ENCODE measurements at places on chromosomes 7 and 10.

GRCh38 chr7:21579341-21580072, 36.7 kb downstream of the DNAH11 start:
- no peak for DNase-seq

DNA sequence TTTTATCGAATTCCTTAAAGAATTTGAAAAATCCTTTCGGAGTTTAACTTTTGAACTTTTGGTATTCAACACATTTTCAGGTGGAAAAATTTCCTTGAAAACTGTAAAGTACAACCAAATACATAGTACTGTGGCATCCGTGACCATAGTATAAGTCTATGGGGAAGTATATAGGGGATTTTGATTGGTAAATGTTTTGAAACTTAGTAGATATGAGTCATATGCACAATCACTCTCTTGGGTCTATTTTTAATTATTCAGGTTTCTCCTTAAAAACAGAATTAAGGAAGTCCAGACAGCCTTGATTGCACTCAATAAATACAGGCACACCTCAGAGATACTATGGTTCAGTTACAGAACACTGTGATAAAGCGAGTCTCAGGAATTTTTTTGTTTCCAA, 64.2 kb downstream of the AVL9 start:
- no peak for DNase-seq

DNA sequence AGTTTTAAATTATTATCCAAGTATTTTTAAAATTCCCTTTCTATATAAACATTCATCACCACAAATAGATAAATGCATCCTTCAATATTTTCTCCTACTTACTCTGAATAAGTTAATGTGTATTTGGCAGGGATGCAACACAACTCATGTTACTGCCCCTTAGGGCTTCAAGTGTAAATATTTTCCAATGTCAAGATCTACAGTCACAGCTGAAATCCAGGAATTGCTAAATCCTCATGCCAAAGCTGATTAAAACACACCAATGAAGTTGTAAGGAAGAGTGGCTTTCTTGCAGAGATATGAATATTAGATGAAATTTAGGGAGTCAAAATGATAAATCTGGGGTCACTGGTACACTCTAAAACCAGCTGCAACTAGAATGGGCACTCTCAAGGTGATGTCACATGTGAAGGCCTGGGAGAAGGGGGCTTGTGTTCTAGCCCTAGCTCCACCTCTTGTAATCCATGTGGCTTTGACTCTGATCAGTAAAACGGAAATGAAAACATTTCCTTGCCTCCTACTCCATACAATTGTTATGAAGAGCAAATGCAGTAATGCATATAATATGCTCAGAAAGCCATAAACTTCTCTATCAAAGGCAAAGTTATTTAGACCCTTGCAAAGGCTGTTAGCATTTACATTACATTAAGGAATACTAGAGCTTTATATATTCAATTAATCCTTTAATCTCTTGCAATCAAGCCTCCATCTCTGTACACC, 228.1 kb upstream of the NFE2L3 start:
- DNase-seq: no peak

DNA sequence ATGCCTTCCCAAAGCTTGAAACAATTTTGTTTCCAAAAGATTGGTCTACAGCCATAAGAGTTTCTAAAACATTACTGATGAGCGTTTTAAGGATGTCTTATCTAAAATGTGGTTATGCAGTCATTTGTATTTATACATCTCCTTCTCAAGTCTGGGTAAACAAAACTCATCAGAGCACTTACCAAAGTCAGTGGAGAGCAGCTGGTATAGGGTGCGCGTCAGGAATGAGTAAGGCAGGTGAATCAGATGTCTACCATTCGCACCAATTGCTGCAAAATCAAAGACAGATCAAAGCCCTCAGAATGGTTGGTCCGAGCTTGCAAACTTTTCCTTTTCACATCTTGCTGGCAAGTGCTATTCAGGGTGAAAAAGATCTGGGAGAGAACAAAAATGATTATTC, 65.6 kb upstream of the FAM171A1 start:
- DNase-seq: no peak

GRCh38 chr7:29480451-29480850, 83.2 kb upstream of the PRR15 start:
- DNase-seq: no peak

- DNase-seq: no peak
Measured at GRCh38 chr7:2637505-2638223, 5.9 kb downstream of the TTYH3 start.

GRCh38 chr10:71753091-71753959, 20.0 kb downstream of the VSIR start:
- no peak for DNase-seq

DNA sequence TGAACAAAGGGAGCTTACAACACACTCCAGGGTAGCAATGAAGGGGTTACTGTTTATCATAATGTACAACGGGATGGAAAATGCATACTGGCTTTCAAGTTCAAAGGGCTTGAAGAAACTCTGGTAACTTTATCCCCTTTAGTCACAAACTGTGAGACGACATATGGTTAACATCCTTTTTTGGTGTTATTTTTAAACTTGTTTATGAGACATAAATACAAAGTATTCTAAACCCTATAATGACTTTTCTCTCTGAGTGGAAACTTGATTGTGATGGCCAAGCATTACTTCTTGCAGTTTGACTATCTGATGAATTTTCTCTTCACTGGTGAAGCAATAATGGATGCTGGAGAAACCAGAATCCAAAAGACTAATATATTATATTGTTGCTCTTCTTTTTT, 62.0 kb upstream of the SEMA3A start:
- no peak for DNase-seq

- no peak for DNase-seq
Measured at GRCh38 chr7:106185719-106186118, 73.6 kb upstream of the SYPL1 start.

GRCh38 chr7:80609751-80610150, 28.7 kb upstream of the CD36 start:
- DNase-seq: no peak

GRCh38 chr10:3926675-3927525, 141.9 kb upstream of the KLF6 start:
- DNase-seq: peak; percentile 55

- no peak for DNase-seq
Measured at GRCh38 chr7:64999165-65000004, 7.1 kb downstream of the ERV3-1 start.

GRCh38 chr7:143505838-143506237, 28.2 kb downstream of the TAS2R41 start:
- DNase-seq: no peak

- no peak for DNase-seq
Measured at GRCh38 chr10:74589851-74590250, 236.5 kb upstream of the KAT6B start.

DNA sequence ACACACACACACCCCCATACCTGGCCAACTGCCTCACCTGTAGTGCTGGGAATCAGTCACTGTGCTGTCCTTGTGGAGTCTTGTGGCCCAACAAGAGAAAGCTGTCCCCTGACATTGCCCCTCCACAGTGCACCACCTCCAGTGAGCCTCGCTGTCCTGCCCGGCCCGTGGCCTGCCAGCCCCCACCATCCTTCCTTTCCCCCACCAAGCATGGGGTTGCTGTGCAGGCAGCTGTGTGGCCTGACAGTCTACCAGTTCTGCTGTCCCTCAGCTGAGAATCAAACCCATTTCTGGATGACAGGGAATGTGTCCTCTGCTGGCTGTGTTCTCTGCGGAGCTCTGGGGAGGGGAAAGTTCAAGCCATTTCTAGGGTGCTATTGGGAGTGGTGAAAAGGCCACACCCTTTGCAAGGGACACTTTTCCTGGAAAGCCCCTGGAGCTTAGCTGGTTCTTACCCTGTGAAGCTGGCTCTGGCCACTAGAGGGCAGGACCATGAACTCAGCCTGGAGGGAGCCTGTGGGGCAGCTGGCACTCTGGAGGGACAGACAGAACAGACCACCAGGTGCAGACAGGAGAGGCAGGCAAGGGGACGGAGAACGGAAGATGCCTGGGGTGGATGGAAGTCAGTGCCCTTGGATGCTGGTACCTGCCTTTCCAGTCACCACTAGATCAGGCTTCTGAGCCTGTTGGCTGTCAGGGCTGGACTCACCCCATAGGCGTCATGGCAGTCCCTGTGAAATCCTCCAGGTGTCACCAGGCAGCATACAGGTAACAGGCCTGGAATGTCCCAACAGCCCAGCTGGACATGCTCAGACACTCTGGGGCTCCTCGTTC, 10.5 kb upstream of the MTPAP start:
- peak; percentile 91 for DNase-seq

- peak; percentile 59 for DNase-seq
Measured at GRCh38 chr10:100340948-100341847, 5.8 kb upstream of the SCD start.

DNA sequence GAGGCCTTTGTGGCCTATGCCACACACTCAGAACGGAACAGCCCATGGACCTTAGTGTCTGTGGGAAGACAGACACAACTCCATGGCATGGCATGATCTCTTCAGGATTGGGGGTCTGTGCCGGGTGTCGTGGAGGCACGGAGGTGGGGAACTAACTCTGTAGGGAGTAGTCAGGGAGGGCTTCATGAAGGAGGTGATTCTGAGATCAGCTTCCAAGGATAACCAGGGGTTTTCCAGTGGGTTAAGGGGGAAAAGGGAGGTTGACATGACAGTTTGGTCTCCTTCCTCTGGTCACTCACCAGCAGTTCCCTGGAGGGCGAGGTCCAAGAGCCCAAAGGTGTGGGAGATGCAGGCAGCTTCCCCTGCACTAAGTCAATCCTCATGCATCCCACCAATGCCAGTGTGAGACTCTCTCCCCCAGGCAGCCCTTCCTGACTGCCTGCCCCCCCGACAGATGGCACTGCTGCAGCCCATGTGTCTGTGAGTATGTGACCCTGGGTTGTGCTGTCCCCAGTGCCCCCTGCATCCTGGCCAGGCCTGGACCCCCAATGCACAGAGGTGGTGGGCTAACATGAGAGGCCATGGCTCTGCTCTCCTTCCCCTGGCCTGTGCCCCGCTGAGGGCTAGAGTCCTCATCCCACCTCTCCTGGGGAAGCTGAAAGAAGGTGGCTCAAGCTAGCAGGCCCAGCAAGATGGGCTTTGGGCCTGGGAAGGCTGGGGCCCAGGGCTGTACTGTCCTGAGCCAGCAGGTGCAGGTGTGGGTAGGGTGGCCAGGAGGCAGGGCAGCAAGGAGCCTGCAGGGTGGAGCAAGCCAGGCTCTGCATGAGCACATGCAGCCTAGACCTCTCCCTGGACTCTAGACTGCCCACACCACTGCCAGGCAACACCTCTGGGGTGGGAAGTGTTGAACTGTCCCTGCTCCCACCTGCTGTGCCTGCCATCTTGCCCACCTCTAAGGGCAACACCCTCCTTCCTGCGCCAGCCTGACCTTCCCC, 39.7 kb downstream of the RASGEF1A start:
- peak; percentile 42 for DNase-seq

GRCh38 chr7:16431646-16432424, 10.5 kb upstream of the CRPPA start:
- DNase-seq: no peak

GRCh38 chr10:101933976-101934375, 90.4 kb upstream of the KCNIP2 start:
- DNase-seq: no peak

- no peak for DNase-seq
Measured at GRCh38 chr7:78172267-78172757, 373.7 kb downstream of the PHTF2 start.

GRCh38 chr10:131638049-131638879, 262.5 kb upstream of the PPP2R2D start:
- peak; percentile 49 for DNase-seq

GRCh38 chr7:157475095-157475494, 138.3 kb downstream of the DNAJB6 start:
- no peak for DNase-seq

DNA sequence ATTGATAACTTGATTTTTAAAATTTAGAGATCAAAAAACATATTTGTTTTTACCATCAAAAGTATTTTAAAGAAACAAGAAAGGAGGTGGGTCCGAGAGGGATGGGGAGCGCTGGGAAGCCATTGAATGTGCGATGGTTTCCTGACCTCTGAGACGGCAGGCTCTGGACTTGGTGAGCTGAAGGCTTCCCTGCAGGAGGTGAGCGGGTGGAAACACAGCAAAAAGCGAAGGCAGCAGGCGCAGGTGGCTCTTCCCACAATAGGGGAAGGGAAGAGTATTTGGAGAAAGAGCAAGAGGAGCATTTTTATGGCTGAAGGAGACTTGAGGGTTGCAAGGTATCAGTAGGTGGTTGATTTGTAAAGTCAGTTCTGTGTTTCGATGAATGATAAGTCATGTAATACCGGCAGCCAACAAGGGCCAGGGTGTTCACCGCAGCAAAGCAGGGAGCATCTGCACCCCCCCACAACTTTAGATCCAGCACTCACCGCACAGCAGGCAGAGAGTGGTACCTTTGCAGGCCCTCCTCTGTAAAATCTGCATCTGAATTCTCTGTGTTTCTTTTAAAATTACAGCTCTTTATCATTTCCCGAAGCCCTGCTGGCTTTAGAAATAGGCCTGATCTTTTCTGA, 10.5 kb downstream of the C10orf53 start:
- DNase-seq: no peak

- no peak for DNase-seq
Measured at GRCh38 chr10:126204320-126204719, 184.0 kb downstream of the ADAM12 start.

- DNase-seq: no peak
Measured at GRCh38 chr10:124450012-124450782, at the start of gene NKX1-2. Gene NKX1-2 (minus strand): TSS chr10:124450035. CDS start chr10:124449943, 92 bp downstream.

GRCh38 chr7:28671526-28671925, 259.2 kb downstream of the CREB5 start:
- DNase-seq: no peak

GRCh38 chr7:128323459-128324367, 20.0 kb downstream of the RBM28 start:
- no peak for DNase-seq

GRCh38 chr7:85821926-85822325, 635.1 kb upstream of the SEMA3D start:
- no peak for DNase-seq

- DNase-seq: no peak
Measured at GRCh38 chr10:120691625-120692024, 159.5 kb upstream of the WDR11 start.

DNA sequence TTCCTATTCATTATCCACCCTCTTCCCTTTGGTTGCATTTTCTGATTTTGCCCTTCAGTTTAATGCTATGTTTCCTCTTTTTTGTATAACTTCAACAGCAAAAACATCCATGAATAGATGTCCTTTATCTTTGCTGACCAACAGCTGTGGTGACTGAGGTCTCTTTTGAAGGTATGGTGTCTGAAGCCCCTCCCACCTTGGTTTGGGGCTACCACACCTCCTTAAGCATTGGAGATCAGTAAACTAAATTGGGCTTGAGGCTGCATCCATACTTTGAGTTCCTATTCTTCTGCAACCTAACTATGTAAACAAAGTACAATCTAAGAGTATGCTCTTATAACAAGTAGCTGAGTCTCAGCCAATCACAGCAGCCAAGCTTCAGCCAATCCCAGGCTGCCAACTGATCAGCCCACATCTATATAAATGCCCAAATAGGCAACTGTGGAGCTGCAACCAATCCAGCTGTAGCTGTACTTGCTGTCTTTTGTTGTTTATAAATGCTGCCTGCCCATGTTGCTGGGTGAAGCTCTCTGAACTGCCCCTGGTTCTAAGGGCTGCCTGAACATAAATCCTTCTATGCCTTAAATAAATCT, 69.4 kb upstream of the PDLIM1 start:
- DNase-seq: no peak

- DNase-seq: no peak
Measured at GRCh38 chr10:70812814-70813213, 2.9 kb upstream of the SGPL1 start.

GRCh38 chr10:6774406-6774805, 194.3 kb upstream of the PRKCQ start:
- no peak for DNase-seq
